Endothelial cell (in vitro differentiated cells): ENCODE measurements at places on chromosomes 11 and 22. TPM values are rescaled to one million over a fixed set of nuclear protein-coding genes. Genes with fewer than 3 reads are reported as not detected.
A peak's percentile ranks its signal among the peaks of the same experiment; 100 is the strongest.

The BBOX1 gene
- not detected for total RNA-seq

The RFPL3 gene
- not detected for total RNA-seq

DNA sequence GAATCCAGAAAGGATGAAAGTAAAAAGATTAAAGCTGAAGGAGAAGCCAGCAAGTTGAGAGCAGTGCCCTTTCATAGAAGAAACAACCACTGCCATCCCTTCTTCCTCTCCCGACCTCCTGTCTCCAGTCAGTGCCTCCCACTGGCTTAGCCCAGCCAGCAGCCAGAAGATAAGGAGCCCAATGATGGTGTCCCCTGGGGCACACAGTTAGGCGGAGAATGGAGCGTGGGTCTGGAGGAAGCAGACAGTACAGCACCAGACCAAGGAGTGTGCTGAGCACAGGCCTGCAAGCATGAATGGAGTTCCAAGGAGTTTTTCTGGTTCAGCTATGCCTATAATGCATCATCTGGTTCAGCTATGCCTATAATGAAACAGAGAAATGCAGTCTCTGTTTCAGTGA, 54.3 kb upstream of the TNRC6B start:
- peaks cover 38% of the 10 kb centered on the region for H3K4me1 ChIP-seq
- H3K4me3 ChIP-seq, result no peak overlapping the region
- H3K27ac ChIP-seq, result no peak overlapping the region
- peaks cover 5% of the 10 kb centered on the region for H3K36me3 ChIP-seq

- H3K27me3 ChIP-seq, result peaks cover 2% of the 10 kb centered on the region
- DNase-seq, result no peak
- H3K4me1 ChIP-seq, result peaks cover 5% of the 10 kb centered on the region
- H3K36me3 ChIP-seq, result no peaks in the 10 kb centered on the region
- H3K4me3 ChIP-seq, result peak overlapping the region; percentile 27
- no peak overlapping the region for H3K27ac ChIP-seq
Measured at GRCh38 chr22:39991159-39991860, 3.4 kb upstream of the FAM83F start.

- peaks cover 6% of the 10 kb centered on the region for H3K27me3 ChIP-seq
- H3K4me3 ChIP-seq, result no peak overlapping the region
- no peak for DNase-seq
- H3K27ac ChIP-seq, result no peak overlapping the region
- no peaks in the 10 kb centered on the region for H3K36me3 ChIP-seq
Measured at GRCh38 chr22:48096851-48097665, 1334.6 kb downstream of the TBC1D22A start.

GRCh38 chr11:81870066-81870412, 863.6 kb downstream of the FAM181B start:
- no peaks in the 10 kb centered on the region for H3K4me1 ChIP-seq
- no peak for DNase-seq
- H3K4me3 ChIP-seq, result no peak overlapping the region
- no peak overlapping the region for H3K27ac ChIP-seq
